ENCODE measurements at places on chromosomes 2 and 18. TPM values are rescaled to one million over a fixed set of nuclear protein-coding genes. Genes with fewer than 3 reads are reported as not detected.

The FIGN gene
- total RNA-seq, result 0.90 TPM

The GRHL1 gene
- 0.56 TPM for total RNA-seq

The CABYR gene
- 4.1 TPM for total RNA-seq

The ALPG gene
- not detected for total RNA-seq

The ELOA2 gene
- not detected for total RNA-seq

The CCDC148 gene
- 0.56 TPM for total RNA-seq

The TRPM8 gene
- not detected for total RNA-seq

The RGPD4 gene
- total RNA-seq, result not detected

The IL1RL1 gene
- under 0.01 TPM for total RNA-seq

The SERPINE2 gene
- total RNA-seq, result 21.1 TPM

The GALNT5 gene
- total RNA-seq, result 73.6 TPM

The OSR1 gene
- 12.4 TPM for total RNA-seq

The MRO gene
- not detected for total RNA-seq

The CELF4 gene
- not detected for total RNA-seq

The PCARE gene
- total RNA-seq, result not detected

The VWC2L gene
- not detected for total RNA-seq

The GRB14 gene
- not detected for total RNA-seq

The IAH1 gene
- total RNA-seq, result 58.6 TPM

The LRRFIP1 gene
- total RNA-seq, result 52.2 TPM

The SPATA3 gene
- total RNA-seq, result not detected

The LOXL3 gene
- total RNA-seq, result 14.2 TPM

The GKN1 gene
- total RNA-seq, result not detected

The KCNS3 gene
- 5.3 TPM for total RNA-seq

The IL37 gene
- not detected for total RNA-seq

The TUBA3E gene
- not detected for total RNA-seq

The CDC42EP3 gene
- total RNA-seq, result 152 TPM

The EFHD1 gene
- total RNA-seq, result not detected

The AKAIN1 gene
- not detected for total RNA-seq

The SEPTIN10 gene
- 83.9 TPM for total RNA-seq

The AFF3 gene
- total RNA-seq, result 13.9 TPM

The HNMT gene
- 14.2 TPM for total RNA-seq
